ENCODE measurements at places on chromosomes 13 and 19.

- DNase-seq, result no peak
Measured at GRCh38 chr13:39099231-39099630, 61.0 kb downstream of the NHLRC3 start.

DNA sequence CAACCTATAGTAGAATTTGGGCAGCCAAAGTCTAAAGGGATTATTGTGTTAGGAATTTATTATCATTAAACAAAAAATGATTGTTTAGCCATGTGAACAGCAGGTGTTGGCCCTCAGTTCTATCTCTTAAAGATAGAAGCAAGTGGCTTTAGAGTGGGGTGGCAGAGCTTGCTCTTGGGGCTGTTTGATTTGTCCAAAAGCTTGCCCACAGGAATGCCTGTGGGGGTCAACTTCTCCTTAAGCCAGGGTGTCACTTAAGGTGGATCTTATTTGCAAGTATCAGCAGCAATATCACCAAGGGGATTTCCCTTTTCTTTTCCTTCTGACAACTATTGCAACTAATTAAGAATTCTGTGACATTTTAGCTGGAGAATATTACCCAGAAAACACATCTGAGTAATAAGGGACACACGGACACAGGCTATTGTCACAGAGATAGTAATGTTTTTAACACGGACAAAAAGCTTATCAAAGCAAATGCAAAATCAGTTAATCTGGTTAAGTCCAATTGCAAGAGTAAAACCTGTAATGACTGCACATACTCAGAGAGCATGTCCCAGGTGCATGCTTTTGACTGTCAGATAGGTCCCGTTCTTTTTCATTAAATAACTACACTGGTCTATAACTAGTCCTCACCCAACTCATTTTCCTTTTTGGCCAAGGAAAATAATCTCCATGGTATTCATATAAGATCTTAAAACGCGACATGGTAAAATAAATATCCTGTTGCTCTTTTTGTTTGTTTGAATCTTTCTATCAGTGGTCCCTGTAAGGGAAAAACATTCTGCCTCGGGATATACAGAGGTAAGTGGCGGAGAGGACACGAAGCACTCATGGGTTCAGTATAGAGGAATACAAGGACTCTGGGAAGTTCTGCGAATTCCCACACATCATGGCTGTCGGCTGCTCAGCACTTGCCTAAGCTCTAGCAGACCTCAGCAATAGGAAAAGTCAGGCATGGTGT, 172.1 kb upstream of the RFC3 start:
- no peak for DNase-seq

DNA sequence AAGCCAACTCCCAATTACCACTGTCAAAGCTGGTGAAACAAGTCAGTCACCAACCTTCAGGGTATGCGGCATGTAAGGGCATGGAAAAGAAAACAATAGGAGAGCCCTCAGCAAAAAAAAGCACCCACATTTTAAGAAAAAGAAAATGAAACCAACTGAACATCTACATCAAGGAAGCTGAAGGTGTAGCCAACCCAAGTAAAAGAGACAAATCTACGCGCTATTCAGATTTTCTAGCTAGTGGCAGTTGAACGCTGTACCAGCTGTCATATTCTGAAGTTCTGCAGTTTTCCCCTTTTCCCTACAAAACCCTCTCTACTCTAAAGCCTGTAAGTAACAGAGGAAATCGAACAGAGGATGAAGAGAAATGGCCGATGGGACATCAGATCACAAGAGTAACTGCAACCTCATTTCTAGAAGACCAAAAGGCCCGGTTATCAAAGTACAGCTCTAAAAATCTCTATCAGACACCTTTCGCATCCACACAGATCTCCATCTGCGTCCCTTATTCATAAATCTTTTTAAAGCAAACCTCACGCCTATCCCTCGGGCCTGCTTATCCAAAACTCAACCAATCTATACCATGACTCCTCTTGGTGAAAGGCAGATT, 1.4 kb downstream of the MYCBP2 start:
- DNase-seq, result no peak

GRCh38 chr19:29155683-29156082, 57.3 kb downstream of the UQCRFS1 start:
- DNase-seq, result no peak

GRCh38 chr19:46406976-46407375, 6.4 kb downstream of the CCDC8 start:
- peak; percentile 21 for DNase-seq

- DNase-seq, result no peak
Measured at GRCh38 chr13:29532116-29532515, 63.4 kb downstream of the SLC7A1 start.

GRCh38 chr13:27607125-27607524, 13.2 kb downstream of the LNX2 start:
- no peak for DNase-seq

GRCh38 chr13:23792680-23793079, 96.5 kb downstream of the MIPEP start:
- no peak for DNase-seq

- DNase-seq, result peak; percentile 72
Measured at GRCh38 chr19:41706741-41707501, 1.5 kb upstream of the CEACAM5 start.

DNA sequence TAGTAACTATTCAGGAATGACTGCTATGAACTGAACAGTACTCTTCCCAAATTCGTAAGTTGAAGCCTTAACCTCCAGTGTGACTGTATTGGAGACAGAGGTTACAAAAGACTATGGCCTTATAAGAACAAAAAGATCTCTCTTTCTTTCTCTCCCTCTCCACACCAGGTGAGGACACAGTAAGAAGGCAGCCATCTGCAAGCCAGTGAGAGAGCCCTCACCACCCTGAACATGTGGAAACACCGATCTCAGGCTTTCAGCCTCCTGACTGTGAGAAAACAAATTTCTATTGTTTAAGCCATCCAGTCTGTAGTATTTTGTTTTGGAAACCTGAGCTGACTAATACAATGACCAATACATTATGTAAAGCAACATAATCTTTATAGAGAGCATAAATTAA, 888.9 kb downstream of the SLITRK1 start:
- no peak for DNase-seq

GRCh38 chr19:56625708-56626107, 17.3 kb upstream of the SMIM17 start:
- no peak for DNase-seq

GRCh38 chr19:4014541-4015491, 7.3 kb downstream of the PIAS4 start:
- DNase-seq, result peak; percentile 48

GRCh38 chr13:77031656-77032243, 4.8 kb upstream of the FBXL3 start:
- DNase-seq, result no peak

GRCh38 chr13:109968876-109969577, 182.6 kb upstream of the IRS2 start:
- DNase-seq, result no peak

DNA sequence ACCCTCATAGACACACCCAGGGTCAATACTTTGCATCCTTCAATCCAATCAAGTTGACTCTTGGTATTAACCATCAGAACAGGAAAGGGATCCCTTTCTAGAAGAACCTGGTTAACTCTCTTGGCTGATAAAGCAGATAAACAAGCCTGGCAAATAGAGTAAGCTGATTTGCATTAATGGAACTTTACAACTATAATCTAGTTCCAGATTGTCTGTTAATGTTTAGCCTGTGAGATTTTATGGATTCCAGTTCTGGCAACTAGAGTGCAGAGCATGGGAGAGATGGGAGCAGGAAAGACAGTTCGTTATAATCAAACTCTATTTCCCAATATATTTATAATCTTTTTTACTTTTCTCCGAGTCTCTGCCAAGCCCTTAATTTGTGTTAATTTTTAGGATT, 272.6 kb upstream of the KLHL1 start:
- no peak for DNase-seq

DNA sequence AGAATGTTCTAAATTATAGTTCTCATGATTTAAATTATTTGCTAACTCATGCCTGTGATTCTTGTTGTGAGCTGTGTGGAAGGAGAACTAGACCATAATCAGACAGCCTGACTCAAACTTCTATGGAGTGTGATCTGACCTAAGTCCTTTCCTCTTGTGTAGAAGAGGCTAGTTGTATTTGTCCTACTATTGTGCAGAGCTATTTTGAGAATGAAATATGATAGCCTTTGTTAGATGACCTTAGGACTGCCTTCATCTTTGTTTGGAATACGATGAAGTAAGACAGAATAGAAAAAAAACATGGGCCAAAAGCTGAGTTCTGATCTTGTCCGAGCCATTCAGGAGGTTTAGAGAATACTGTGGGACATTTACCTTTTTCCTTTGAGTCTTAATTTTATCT, 119.4 kb downstream of the STOML3 start:
- no peak for DNase-seq

DNA sequence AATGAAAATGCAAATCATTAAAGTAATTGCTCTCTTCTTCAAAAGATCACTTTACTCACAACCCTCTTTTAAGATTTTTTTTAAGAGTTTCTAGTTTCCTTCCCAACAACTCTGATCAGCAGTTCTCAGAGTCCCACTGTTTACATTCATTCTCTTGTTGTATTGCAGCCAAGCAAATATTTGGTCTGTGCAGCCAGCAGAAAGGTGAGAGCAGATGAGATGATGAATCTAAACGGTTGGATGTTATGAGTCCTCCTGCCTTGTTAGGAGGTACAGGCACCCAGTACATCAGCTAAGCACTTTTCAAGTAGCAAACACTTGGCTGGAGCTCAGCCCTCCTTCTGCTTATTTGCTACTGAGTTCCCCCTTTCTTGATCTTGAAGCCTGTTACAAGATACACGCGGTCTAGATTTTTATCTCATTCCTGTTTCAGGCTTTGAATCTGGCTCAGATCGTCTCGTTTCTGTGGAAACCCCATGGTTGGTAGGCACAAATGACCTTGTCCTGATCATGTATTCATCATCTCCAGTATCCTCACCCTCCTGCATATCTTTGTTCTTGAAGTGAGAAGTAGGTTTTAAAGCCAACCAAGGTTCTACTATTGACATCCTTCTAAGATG, 300.7 kb downstream of the DCT start:
- DNase-seq, result no peak

- no peak for DNase-seq
Measured at GRCh38 chr13:30133996-30134395, 173.4 kb downstream of the KATNAL1 start.

GRCh38 chr13:102117175-102117831, 284.5 kb downstream of the FGF14 start:
- DNase-seq, result no peak

- peak; percentile 50 for DNase-seq
Measured at GRCh38 chr19:11378319-11379189, 4.1 kb downstream of the SWSAP1 start.

DNA sequence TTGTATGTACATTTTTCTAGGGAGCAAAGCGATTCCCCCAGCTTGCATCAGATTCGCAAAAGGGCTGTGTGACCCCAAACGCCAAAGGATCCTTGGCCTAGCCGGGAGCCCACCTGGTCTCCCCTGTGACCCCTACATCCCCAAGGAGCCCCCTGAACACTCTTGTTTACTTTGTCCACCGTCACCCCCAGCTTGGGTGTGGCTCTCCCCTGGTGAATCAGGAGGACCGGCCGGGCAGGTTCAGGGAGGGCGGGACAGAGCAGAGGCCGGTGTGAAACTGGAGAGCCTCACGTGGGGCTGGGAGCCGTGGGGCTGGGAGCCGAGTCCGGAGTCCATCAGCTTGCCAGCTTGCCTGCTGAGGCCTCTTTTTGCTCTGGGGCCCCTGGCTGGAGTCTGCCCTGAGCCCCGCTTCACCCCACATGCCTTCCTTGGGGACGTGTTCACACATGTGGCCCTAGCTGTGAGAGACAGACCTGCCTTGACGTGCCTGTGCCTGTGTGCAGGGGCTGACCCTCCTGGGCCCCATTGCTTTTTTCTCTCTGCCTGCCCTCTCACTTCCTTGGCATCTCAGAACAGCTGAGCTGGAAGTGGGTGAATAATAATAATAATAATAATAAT, 2.0 kb downstream of the ITPKC start:
- DNase-seq, result peak; percentile 95

GRCh38 chr19:39641773-39642172, 13.9 kb upstream of the LGALS16 start:
- DNase-seq, result no peak

DNA sequence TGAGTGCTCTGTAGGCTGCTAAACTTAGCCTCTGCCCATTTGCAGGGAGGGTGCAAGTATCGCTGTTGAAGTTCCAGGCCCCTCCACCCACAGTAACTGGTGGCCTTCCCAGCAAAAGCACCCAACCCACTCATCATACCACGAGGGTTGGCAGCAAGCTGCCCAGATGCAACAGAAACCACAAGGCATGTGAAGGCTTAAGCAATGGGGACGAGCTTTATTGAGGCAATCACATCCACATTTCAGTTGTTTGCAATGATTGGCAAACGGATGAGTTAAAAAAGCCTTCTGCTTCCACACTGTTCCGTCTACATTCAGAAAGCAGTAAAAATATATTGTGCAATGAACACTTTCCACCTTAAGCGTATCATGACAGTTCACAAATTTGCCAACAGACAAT, 10.3 kb downstream of the GJB6 start:
- DNase-seq, result no peak

DNA sequence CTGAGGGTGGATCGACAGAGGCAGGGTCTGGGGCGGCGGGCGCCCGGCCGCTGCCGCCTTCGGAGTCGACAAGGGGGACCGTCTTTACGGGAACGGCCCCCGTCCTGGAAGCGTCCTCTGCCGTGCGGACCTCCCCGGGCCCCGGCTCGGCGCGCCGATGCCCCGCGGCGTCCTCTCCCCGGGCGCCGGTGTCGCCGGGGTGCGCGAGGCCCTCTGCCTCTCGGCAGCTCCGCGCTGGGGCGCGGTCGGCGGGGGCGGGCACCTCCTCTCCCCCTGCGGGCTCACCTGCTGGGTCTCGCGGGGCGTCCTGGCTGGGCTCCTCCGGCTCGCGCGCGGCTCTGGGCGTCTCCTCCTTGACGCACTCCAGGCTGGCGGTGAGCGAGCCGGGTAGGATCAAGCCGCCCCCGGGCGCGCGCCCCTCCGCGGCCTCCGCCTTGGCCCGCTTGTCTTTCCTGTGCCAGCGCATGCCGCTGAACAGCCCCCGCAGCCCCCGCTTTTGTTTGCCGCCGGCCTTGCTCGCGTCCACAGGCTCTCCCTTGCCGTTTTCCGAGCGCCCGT, 1.5 kb downstream of the AMER2 start:
- no peak for DNase-seq

DNA sequence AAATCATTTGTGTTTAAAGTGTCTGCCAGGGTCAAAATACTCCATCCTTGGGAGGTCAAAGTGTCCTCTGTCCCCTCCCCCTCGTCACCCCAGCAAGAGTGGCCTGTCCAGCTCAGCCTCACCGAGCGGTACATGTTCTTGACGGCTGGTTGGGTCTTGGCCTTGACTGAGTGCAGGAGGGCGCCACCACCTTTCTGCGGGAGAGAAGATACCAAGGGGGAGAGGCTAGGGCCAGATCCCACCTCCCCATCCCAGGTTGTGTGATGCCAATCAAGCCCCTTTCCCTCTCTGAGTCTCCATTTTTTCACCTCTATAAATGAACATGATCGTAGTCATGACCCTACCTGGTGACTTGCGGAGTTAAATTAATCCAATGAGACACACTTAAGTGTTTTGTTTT, 6.1 kb downstream of the CRB3 start:
- DNase-seq, result no peak

DNA sequence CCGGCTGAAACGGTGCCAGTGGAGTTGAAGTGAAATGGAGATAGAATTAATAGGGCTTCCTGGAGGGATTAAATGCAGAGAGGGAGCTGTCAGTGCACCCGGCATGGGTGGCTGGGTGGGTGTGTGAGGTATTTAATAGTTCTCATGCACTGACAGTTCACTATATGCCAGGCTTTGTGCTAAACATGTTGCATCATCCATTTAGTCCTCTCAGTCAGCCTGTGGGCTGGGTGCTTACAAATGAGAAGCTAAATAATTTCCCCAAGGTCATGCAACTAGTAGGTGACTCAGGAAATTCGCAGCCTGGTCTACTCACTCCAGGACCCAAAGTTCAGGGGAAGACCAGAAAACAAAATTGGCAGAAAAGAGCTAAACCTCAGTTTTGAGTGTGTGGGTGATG, 63.5 kb upstream of the SPATA13 start:
- DNase-seq, result no peak

Data from right lobe of liver (tissue), 6 donors.